MM.1S (cell line): ENCODE measurements at places on chromosomes 4 and X.

- H3K36me3 ChIP-seq: no peaks in the 10 kb centered on the region
- no peak for DNase-seq
- H3K4me3 ChIP-seq: no peak overlapping the region
- peaks cover 9% of the 10 kb centered on the region for H3K4me1 ChIP-seq
- H3K27me3 ChIP-seq: peaks cover 14% of the 10 kb centered on the region; the same call in 1 of the 2 replicates
Measured at GRCh38 chr4:159071969-159072765, 30.7 kb upstream of the RAPGEF2 start.

- H3K36me3 ChIP-seq: no peaks in the 10 kb centered on the region
- no peak overlapping the region for H3K27ac ChIP-seq
- peaks cover 75% of the 10 kb centered on the region for H3K27me3 ChIP-seq
- DNase-seq: no peak
Measured at GRCh38 chr4:142293536-142293935, 552.6 kb downstream of the INPP4B start.

DNA sequence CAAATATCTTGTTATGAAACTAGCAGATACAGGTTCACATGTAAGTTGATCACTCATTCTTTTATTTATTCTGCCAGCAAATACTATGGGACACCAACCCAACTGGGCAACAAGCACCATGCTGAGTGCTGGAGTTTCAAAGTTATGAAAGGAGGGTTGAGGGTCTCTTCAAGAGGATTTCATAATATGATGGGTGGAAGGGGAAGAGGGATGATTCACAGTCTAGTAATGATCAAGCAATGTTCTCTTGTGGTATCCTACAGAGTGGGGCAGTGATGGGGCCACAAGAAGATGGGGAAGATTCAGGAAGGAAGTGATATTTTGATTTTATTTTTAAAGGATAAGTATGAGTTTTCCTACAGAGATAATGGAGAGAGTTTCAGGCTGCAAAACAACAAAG is 46.2 kb upstream of the TXK start:
- H3K27ac ChIP-seq: peak overlapping the region; percentile 96
- peaks cover 91% of the 10 kb centered on the region for H3K4me1 ChIP-seq
- no peaks in the 10 kb centered on the region for H3K27me3 ChIP-seq
- peaks cover 17% of the 10 kb centered on the region for H3K36me3 ChIP-seq
- DNase-seq: no peak

DNA sequence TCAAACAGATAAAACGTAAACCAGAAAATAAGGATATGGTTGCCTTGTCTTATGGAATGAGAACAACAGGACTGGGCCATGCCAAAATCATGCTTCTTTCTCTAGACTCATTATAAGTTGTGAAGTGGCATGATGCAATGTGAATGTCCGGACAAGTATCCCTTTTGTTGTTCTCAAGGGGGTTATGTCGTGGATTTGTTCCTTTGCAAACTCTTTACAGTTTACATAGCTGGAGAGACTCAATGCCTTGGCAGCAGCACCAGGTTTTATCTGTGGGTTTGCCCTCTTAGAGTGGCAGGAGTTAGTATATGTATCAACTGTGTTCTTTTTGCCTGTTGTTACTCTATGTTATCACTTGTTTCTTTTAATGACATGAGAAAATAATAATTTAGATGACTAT is 41.4 kb downstream of the SPRY1 start:
- no peaks in the 10 kb centered on the region for H3K4me1 ChIP-seq
- H3K4me3 ChIP-seq: no peak overlapping the region
- H3K27ac ChIP-seq: no peak overlapping the region
- H3K36me3 ChIP-seq: no peaks in the 10 kb centered on the region
- no peak for DNase-seq

DNA sequence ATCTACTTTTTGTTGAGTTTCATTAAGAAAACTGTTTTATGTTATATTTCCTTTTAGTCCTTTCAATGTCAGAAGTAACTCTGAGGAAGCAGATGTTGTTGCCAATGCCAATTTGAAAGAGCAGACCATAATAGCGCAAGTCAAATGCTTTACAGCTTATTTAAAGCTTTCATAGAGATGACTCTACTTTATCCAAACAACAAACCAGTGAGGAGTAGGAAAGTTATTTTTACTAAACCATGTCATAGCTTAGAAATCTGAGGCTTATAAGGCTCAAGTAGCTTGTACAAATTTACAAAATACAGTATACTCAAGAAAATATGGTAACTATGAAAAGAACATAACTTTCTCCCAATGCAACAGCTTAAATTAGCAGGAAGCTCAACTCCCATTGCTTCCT is 40.1 kb upstream of the SPOCK3 start:
- no peaks in the 10 kb centered on the region for H3K27me3 ChIP-seq
- no peak overlapping the region for H3K27ac ChIP-seq
- no peaks in the 10 kb centered on the region for H3K36me3 ChIP-seq
- DNase-seq: no peak
- H3K4me1 ChIP-seq: no peaks in the 10 kb centered on the region
